Amniotic stem cell (primary cell): ENCODE measurements at places on chromosomes 3 and 15.
A peak's percentile ranks its signal among the peaks of the same experiment; 100 is the strongest.

DNA sequence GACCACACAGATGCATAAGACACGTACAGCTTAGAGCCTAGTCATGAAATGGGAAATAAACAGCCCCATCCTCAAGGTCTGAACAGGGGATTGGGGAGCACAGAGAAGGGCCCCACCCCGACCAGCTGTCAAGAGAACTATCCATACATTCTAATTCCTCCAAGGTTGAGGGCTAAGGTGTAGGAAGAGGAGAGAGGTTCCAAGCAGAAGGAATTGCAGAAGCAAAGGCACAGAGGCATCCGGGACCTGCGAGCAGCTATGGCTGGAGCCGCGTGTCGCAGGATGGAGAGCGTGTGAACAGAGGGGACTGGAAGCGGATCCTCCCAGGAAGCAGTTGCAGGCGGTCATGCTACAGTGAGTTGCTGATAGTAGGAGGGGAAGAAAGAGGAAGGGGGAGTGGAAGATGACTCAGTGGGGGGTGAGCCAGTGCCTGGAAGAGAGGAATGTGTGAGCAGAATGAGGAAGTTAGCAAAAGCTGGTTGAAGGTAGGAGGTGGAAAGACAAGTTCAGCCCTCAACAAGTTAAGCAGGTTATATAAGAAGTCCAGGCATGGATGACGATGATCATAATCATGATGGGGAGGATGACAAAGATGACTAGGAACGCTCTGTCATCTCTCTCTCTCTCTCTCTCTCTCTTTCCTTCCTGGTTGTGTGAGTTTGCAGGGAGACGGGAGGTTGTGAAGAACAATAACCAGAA is 89.7 kb downstream of the LIPC start:
- no peak for DNase-seq

- DNase-seq = peak; percentile 42
Observed at GRCh38 chr15:38707802-38708671, 143.4 kb upstream of the RASGRP1 start.

DNA sequence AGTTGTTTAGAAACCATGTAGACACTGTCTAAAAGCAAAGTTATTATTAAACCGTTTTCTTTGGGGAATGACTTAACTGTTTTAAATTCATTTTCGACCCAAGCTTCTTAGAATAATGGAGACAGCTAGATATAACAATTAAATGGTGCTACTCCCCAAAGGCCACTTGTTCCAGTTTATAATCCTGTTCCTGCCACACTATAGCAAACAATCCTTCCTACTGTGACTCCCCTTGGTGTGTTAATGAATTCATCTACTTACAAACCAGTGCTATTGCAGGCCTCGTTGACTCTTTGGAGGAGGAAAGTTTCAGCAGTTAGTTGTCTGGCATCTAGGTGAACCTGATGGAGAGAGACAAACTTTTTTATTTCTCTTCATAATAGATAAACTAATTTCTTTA is 25.2 kb upstream of the CLSTN2 start:
- DNase-seq = no peak

- DNase-seq = no peak
Observed at GRCh38 chr15:83747050-83747717, 93.3 kb downstream of the ADAMTSL3 start.

DNA sequence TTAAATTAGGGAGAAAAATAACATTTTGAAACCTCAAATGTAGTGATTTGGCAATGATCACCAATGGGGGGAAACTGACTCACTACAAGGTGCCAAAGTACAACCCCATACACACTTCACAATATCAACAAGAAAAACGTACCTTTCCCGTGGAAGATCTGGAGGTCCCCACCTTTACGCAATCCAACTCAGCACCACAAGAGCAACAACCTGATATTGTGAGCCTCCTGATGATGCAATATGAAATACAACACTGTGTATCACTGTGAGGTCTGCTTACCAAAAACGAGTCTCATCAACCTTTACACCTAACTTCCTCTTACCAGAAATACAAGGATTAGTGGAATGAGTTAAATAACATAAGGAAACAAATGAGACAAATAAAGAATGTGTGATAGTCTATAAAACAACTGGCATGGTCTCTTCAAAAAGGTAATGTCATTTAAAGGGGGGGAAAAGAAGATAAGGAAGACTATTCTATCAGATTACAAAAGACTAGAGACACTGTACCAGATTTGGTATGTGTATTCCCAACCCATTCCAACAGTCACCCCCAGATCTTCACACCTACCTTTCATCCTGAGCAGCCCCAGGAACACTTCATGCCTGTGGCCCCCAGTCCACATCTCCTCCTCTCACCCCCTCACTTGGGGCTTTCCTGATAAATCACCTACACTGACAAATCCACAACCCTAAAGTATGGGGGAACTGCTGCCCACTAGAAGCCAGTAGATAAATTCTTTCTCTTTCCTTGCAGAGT is 27.7 kb downstream of the DLG1 start:
- no peak for DNase-seq

- DNase-seq = no peak
Observed at GRCh38 chr3:13373975-13374586, 46.0 kb downstream of the NUP210 start.

DNA sequence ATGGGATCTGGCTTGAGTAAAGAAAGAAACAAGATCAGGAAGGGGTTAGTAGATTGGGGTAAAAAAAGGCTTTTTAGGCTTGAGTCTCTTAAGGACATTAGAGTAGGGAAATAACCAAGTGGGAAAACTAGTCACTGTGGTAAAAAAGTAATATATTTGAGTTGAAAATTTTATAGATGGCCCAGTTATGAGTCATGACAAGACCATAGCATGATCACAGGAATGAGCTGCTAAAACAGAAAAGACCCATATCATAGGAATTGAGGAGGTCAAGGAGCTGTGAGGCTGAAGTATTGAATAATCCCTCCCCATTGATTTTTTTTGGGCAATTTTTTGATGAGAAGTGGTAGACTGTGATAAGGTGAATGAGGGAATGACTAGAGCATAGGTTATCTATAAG is 69.2 kb upstream of the TBC1D5 start:
- DNase-seq = no peak

GRCh38 chr15:83324799-83325198 is 40.3 kb upstream of the BNC1 start:
- DNase-seq = no peak
